GM18507 (cell line): ENCODE measurements at places on chromosomes 16 and 17.
A peak's percentile ranks its signal among the peaks of the same experiment; 100 is the strongest.

- no peak for DNase-seq
Observed at GRCh38 chr17:76866774-76867577, 1.2 kb upstream of the MGAT5B start.

DNA sequence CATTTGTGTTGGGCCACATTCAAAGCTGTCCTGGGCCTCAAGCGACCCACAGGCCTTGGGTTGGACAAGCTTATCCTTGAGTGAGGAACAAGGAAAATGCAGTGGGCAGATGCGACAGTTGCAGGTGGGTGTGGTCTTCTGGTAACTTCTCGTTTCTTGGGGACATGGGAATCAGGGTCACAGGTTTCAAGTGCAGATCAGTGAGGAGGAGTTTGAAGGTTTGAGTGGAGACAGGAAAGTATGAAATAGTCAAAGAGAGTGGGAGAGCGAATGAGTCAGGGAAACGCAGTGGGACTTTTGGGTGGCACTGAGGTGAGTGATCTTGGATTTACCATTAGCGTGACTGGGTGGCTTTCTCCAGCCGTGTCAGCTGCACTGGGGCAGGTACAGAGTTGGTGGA is 15.4 kb upstream of the CCL22 start:
- no peak for DNase-seq

DNA sequence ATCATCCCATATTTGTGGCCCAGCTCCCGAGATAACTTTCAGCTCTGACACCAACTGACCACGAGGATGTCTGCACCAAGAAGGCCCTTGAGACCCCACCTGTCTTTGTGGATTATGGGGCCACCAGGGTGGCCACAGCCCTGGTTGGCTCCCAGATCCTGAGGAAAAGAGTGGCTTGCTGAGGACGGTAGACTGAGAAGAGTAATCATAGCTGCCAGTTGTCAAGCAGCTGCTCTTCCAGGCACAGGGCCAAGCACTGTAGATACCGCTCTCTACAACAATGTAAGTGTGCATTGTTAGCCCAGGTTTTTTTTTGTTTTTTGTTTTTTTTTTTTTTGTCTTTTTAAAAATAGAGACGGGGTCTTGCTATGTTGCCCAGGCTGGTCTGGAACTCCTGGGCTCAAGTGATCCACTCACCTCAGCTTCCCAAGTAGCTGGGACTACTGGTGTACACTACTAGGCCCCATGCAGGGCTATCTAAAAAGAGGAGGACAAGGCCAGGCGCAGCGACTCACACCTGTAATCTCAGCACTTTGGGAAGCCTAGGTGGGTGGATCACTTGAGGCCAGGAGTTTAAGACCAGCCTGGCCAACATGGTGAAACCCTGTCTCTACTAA is 9.6 kb downstream of the ZNF205 start:
- DNase-seq, result no peak

GRCh38 chr17:82343560-82343959 is 10.0 kb upstream of the SECTM1 start:
- no peak for DNase-seq

- DNase-seq, result peak; percentile 61
Observed at GRCh38 chr16:88978608-88979346, 1.8 kb upstream of the CBFA2T3 start.

GRCh38 chr17:80353718-80354275 is 61.2 kb upstream of the ENDOV start:
- no peak for DNase-seq

GRCh38 chr17:66405836-66406677 is 103.6 kb downstream of the PRKCA start:
- no peak for DNase-seq

GRCh38 chr17:4898351-4898750 is 985 bp upstream of the C17orf107 start:
- DNase-seq, result no peak

- no peak for DNase-seq
Observed at GRCh38 chr17:33324736-33325135, 31.6 kb upstream of the ASIC2 start.

GRCh38 chr16:84643180-84643583 is 5.1 kb upstream of the KLHL36 start:
- DNase-seq, result no peak
